NCI-H1092 treated with DMSO at 0.1 percent for 48 hours (cell line): ENCODE measurements at places on chromosomes 2 and 18.

GRCh38 chr2:173349287-173349686 is 5.4 kb upstream of the CDCA7 start:
- DNase-seq: no peak

DNA sequence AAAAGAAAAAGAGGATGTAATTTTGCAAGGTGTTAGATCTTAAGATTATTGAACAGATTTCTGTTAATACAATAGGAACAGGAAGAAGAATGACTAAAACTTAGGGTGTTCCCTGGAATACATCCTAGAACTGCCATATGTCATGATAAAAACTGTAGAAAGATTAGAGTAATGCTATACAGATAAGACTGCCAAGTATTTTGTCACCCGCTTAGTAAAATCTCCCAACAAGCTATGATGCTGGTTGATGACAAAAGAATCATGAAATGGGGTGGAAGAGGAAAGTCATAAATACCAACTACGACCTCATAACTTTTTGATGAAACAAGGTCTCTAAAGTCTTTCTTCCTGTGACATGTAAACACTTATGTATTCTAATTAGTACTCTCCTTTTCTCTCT is 163.6 kb upstream of the COL3A1 start:
- no peak for DNase-seq

GRCh38 chr18:50138181-50139064 is 56.5 kb downstream of the MYO5B start:
- no peak for DNase-seq

DNA sequence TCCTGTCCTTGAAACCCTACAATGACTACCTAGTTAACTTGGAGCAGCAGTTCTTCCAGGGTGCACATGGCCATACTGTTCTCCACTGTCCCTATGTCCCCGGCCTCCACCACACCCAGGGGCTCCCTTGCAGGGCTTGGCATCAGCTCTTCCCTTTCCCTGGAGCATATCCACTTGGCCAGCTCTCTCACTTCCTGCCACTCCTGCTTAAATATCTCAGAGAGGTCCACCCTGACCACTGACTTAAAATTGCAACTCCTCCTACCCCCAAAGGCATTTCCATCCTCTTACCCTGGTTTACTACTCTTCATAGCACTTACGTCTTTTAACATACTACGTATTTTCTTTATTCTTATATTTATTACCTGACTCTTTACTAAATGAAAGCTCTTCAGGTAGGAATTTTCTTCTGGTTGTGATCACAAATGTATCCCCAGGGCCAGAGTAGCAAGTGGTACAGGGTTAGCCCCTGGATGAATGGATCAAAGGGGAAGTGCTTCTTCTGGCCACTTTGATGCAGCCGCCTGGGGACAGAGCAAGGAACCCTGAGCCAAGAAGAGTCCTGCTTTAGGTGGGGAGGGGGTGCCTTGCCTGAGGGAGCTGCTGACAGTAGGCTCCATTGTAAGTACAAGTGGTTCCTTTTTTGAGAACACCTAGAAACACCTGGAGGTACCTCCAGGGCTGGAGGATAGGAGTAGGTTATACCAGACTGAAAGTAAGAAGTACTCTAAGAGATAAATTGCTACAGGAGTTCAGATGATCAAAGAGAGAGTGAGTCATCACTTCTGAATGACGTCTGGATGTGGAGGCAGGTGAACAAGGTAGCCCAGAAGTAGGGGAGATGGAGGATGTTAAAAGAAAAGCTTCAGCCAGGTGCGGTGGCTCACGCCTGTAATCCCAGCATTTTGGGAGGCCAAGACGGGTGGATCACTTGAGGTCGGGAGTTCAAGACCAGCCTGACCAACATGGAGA is 82.2 kb downstream of the SOCS6 start:
- no peak for DNase-seq

GRCh38 chr18:22711192-22711685 is 221.9 kb upstream of the RBBP8 start:
- DNase-seq: no peak

DNA sequence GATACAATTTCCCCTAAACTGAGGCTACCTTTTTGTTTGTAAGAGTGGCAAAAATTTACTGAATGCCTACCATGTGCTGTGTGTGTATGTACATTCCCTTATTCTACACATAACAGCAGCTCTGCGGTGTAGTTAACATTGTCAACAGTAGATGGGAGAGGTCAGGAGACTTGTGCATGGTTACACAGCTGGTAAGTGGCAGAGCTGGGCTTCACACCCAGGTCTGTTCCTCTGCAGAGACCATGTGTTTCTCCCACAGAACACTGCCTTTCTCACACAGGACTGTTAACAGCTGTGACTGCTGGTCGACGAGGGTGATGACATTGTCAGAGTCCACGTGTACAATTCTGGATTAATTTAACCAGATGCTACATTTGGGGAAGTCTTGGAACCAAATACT is 49.1 kb downstream of the EML6 start:
- DNase-seq: no peak

DNA sequence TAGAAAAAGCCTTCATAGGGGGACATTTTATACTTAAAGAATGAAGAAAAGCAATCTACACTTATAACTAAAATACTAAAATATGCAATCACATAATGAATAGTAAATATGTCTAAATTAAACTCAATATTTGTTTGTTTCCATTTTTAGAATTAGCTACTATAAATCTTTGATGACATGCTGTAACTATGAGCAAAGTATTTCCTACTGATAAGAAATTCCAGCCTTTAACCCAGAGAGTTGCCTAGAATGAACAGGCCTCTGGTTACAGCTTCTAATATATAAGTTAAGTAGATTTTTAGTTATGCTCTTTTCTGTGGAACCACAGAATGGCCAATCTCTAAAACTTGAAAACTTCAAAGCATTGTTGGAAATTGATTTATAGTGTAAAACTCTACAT is 1465.6 kb upstream of the ZEB2 start:
- no peak for DNase-seq

DNA sequence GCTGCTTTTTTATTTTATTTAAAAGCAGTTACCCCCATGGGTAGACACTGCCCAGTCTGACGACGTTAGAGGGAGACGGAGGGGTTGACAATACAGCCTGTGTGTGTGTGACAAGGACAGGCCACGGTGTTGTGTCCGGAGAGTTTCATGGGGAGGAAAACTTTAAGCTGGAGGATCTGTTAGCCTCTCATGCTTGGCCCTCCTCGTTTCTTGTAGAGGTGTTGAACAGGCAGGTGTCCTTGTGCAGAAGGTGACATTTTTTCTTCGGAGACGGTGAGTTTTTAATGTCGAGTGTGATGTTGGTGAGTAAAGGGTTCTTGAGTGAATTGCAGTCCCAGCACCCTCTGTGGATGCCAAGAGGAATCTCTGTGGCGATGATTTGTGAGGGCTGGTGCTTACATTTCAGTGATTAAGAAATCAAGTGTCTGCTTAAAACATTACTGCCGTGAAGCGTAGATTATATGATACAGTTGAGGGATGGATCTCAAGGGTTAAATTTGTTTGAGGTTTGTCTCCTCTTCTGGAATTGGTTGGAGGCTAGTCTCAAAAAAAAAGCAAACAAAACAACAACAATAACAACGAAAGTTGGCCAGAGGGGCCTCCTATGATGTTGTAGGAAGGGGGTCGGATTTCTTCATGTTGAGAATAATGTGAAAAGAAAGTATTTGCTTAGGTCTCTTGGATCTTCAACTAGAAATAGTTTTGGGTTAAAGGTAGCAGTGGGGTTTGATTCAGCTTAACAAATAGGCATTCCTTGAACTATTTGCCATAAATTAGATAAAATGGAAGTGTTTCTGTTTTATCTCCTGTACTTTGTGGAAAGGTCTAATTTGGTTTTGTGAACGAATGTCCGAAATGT is 1.6 kb downstream of the NCOA1 start:
- no peak for DNase-seq

GRCh38 chr2:224574423-224575084 is 10.6 kb downstream of the CUL3 start:
- no peak for DNase-seq

DNA sequence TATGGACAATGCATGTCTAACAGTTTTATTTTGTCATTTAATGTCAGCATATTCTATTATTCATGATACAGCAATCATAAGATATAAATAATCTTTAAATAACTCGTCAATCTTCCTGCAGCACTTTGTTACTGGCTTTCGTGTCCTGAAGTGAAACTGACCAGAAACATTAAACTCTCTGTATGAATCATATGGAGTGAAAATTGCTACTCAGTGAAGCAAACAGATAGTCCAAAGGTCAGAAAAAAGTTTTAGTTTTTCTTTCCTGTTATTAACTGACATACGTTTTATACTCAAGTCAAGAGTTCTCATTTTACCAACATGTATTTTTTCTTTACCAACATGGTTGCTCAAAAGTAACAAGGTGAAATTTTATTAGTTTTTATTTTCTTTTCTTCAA is 106.8 kb upstream of the GALNT5 start:
- DNase-seq: no peak
